ENCODE measurements at places on chromosomes 1 and 21.

DNA sequence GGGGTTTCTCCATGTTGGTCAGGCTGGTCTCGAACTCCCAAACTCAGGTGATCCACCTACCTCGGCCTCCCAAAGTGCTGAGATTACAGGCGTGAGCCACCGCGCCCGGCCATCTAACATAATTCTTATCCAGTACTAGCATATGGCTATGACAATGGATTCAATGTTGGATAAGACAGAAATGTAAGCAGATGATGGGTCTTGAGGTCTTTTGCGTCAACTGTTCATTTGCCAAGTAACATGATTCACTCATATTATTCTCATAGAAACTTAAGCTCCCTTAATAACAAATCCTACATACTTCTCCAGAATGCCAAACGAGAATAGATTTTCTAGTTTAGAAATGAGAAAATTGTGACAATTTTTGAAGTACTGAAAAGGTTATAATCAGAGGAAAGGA lies 170.3 kb downstream of the RGS7 start:
- no peak for DNase-seq

GRCh38 chr1:154170547-154171222 lies 15.8 kb upstream of the NUP210L start:
- DNase-seq = peak; percentile 58

DNA sequence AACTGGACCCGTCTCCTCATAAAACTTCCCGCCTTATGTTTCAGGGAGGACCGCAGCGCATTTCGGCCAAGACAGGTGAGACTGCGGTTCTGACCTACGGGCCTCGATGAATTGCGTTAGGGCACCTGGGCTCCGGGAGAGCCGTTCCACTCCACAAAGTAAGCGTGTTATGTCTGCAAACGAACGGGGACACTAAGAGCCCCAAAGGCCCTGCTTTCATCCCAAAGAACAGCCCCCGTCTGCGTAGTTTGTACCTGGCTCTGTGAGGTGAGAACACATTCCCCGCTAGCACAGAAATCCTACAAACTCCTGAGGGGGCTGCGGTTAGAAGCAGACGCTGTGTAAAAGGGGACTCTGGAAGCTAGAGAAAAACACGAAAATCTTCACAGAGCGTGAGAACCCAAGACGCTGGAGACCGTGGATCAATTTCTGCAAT lies 41.6 kb upstream of the PPIAL4F start:
- DNase-seq = peak; percentile 4

GRCh38 chr1:224058303-224058702 lies 55.6 kb upstream of the FBXO28 start:
- DNase-seq = no peak

- DNase-seq = peak; percentile 13
Observed at GRCh38 chr1:40784771-40785151, 1.2 kb downstream of the KCNQ4 start.

DNA sequence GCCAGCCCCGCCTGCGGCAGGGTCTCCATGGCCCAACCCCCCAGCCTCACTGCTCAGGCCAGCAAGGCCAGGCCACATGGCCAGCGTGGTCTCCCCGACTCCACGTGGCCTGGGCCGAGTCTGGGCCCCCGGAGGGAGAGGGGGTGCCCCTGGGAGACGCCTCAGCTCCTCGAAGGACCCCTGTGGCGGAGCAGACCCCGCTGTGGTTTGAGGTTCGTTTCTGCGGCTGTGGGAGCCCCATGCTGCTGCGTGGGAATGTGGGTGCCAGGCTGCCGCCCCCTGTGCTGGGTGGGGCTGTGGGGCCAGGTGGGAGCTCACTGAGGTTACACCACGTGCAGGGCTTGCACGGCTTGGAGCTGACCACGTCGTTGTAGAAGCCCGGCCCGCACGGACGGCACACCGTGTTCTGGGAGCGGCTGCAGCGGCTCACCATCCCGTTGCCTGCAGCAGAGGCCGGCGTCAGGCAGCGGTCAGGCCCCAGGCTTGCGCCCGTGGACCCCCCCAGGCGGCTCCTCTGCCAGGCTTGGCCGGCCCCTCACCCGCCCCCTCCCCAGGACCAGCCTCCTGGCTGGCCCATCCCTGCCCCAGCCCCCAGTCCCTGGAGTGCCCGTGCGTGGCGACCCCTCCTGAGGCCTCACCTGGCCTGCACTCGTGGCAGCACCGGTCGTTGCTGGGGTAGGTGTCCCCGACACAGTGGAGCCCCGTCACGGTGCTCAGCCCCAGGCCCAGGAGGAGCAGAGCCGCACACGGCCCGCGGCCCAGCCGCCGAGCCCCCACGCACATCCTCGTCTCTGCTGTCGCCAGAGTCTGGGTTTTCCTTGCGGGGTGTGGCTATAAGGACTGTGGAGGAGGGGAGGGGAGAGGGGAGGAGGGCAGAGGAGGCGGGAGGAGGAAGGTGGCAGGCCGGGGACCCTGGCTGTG lies at the start of gene TNFRSF4:
TNFRSF4 (minus strand) TSS at position 809 of the 921 bp plus-strand sequence; CDS start at position 783, 26 bp downstream.
- DNase-seq = peak; percentile 27

DNA sequence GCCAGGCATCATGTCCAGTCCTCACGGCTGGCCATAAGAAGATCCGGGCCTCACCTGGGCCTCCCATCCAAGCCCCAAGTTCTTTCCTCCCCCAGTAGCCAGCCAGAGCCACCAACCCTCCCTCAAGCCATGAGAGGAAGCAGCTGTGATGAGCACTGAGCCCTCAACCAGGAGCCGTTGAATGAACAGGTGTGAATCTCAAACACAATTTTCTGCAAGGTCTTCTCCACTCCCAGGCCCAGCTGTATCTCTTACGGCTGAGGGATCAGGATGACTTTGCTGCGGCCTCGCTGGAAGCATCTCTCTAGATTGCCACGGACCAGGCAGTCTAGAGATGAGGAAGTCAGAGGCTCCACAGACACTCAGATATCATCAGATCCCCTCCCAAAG lies 9.8 kb upstream of the CLDN14 start:
- DNase-seq = no peak

DNA sequence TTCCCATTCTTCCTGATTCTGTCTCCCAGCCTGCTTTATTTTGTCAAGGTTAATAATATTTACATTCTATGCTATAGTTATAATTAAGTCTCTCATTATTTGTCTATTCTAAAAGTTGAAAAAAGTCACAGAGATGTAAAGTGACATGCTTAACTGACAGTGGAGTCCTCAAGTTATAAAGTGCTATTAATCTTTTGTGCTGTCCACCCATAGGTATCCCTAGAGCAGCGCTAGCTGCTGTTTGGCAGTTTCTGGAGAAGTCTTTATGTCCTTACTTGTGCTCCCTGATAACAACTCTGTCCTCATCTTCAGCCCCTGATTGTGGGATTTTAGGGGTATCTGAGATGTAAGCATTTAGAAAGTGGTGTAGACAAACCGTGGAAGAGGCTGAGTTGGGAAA lies 13.1 kb downstream of the BACH1 start:
- no peak for DNase-seq

DNA sequence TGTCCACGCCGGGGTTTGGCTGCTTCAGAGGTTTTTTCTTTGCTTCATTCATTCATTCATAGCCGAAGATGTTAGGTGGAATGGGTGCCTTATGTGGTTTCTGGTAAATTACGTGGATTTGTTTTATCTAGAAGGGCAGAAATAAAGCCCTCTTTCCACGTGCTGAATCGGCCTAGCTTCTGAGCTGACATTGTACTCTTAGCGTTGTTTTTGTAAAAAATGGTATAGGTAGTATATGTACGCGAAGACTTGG lies 1.5 kb downstream of the GALNT2 start:
- DNase-seq = no peak

- DNase-seq = no peak
Observed at GRCh38 chr1:119409731-119410130, 5.2 kb upstream of the HSD3B2 start.

DNA sequence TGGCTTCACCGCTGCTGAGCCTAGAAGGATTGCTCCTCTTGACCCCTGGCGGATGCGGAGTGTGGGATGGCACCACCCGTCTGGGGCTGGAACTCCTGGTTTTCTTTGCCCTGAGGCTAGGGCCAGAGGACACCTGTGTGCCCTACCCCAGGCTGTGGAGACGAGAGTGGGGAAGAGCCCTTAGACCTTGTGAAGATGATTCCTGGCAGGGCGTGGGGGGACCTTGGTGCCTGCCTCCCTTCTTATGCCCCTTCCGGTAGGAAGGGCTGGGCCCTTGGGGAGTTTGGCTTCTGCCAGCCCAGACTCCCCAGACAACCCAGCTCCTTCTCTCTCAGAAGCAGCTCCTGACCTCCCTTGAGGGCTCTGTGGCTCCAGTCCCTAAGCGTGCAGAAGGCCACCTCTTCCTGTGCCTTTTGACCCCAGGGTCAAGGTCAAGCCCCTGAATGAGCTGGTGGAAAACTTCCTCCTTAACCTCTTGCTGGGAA lies 891 bp downstream of the RPS6KA1 start:
- no peak for DNase-seq

GRCh38 chr1:86429835-86430234 lies 5.9 kb downstream of the CLCA2 start:
- peak; percentile 82 for DNase-seq

DNA sequence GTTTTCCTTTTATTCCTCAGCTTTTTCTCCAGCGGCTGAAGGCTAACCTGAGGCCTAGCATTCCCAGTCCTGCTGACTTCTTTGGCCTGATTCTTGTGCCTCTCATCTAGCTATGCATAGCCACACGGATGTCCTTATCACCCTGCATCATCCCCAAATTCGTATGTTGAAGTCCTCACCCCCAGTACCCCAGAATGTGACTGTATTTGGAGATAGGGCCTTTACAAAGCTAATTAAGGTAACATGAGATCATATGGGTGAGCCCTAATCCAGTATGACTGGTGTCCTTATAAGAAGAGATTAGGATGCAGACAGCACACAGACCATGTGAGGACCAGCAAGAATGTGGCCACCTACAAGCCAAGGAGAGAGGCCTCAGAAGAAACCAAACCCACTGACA lies 44.6 kb downstream of the CDCP2 start:
- no peak for DNase-seq

DNA sequence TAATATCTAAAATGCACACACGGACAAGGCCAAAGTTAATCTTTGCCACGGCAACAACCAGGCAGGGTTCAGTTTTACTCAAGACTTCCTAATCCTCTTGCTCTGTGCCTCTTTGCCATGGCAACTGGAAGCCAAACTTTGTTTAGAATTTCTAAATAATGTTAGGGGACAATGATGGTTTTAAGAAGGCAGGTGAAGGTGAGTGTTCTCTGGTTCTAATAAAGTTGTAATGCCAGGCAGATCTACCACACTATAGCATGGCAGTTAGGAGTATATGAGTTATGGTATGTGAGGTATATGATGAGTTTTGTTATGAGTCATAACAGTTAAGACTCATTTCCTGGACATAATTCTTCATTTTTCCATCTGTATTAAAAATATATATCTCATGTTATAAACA lies 2.7 kb downstream of the PTPRC start:
- DNase-seq = peak; percentile 64

- DNase-seq = peak; percentile 73
Observed at GRCh38 chr1:160646711-160647328, at the start of gene SLAMF1. SLAMF1 (minus strand) TSS chr1:160647044; CDS start chr1:160646945, 99 bp downstream.

DNA sequence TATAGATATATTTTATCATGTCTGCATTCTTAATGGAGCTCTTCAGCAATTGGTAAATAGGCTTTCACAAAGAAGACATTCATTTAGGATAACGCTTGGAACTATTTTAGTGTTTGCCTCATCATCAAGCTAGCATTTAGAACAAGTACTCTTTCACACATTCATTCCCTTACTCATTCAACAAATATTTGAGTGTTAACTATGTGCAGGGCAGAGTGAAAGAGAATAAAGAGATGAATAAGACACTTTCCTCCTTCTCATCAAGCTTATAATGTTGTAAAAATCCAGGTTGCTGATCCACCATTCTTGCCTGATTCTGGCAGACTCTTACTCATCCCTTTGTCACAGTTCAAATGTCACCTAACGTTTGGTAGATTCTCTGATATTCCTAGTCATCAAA lies 386.3 kb upstream of the BEND5 start:
- DNase-seq = no peak

- no peak for DNase-seq
Observed at GRCh38 chr1:235902677-235903542, 36.2 kb upstream of the LYST start.

- no peak for DNase-seq
Observed at GRCh38 chr1:89254658-89255287, 17.9 kb downstream of the GBP5 start.

DNA sequence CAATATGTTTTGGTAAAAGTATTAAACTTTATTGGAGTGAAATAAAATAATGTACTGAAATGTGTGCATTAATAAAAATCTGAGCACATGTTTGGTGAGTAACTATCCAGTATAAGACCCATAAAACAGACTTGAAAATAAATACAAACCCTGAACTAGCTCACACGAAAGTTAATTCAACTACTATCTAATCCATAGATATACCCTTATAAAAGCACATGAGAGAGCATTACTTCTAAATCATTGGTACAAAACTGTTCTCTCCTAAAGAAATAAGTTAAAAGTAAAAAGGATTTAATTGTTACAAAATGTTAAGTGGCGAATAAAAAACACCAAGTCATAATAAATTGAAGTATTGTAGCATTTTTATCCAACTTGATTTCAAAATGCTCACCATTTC lies 295.6 kb downstream of the PTPRC start:
- no peak for DNase-seq

GRCh38 chr1:170296642-170297041 lies 150.9 kb downstream of the NTMT2 start:
- DNase-seq = no peak

DNA sequence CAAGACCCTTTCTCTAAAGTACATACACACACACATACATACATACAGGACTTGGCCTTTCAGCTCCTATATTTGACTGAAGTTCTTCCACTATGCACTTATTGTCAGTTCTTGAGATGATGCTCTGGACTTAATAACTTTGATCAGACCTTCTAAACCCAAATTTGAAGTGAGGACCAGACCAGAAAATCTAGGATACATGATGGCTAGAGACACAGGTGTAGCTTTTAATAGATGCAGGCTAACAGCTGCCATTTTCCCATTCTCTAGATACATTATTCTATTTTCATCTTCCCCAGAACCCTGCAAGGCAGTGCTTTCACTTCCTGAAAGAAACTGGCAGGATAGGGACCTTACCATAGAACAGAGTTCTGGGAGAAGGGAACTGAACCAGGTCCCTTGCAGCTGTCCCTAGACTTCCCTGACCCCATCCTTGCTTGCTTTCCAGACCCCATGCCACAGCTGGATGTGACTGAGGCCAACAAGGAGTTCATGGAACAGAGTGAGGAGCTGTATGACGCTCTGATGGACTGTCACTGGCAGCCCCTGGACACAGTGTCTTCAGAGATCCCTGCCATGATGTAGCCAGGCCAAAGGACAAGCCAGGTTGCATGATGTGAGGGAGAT lies 14.9 kb upstream of the RAB42 start:
- peak; percentile 53 for DNase-seq

DNA sequence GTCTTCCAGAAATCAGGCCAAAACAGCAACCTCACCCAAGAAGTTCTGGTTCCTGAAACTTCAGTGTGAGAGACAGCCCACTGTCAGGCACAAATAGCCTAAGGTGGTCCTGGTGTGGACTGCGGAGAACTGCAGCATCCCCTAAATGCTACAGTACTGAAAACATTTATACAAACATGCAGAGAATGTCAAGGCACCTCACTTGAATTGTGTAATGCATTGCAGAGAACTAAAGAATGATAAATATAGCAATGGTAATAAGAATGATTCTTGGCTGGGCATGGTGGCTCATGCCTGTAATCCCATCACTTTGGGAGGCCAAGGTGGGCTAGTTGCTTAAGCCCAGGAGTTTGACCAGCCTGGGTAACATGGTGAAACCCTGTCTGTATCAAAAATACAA lies 138.6 kb downstream of the TIAM1 start:
- DNase-seq = no peak

Measured in suppressor macrophage (primary cell).